ENCODE measurements at places on chromosomes 7 and 10. TPM values are rescaled to one million over a fixed set of nuclear protein-coding genes. Genes with fewer than 3 reads are reported as not detected.

Gene PDLIM1
- total RNA-seq: 131 TPM

Gene DMBT1
- 0.15 TPM for total RNA-seq

Gene SLC26A5
- not detected for total RNA-seq

Gene SLC39A12
- total RNA-seq: not detected

Gene COL1A2
- total RNA-seq: 287 TPM

Gene THSD7A
- total RNA-seq: 16.2 TPM

Gene UTF1
- total RNA-seq: not detected

Gene CACNB2
- total RNA-seq: 30.0 TPM

Gene METTL27
- total RNA-seq: not detected

Gene ELN
- 4.1 TPM for total RNA-seq

Gene OR9A2
- total RNA-seq: not detected

Gene FERD3L
- not detected for total RNA-seq

Gene SLC16A12
- 0.26 TPM for total RNA-seq

Gene SLC13A1
- total RNA-seq: not detected

Gene GJC3
- total RNA-seq: not detected

Gene CCDC126
- 29.1 TPM for total RNA-seq

Gene USP6NL
- total RNA-seq: 15.6 TPM

Gene ZNF727
- total RNA-seq: 1.2 TPM

Gene CNNM2
- 9.5 TPM for total RNA-seq

Gene AHR
- total RNA-seq: 43.7 TPM

All from uterus (tissue), 4 donors.